Fibroblast of skin of left biceps (primary cell): ENCODE measurements at places on chromosomes 7 and 10.

GRCh38 chr7:50745835-50746234, 36.9 kb downstream of the GRB10 start:
- DNase-seq, result no peak

DNA sequence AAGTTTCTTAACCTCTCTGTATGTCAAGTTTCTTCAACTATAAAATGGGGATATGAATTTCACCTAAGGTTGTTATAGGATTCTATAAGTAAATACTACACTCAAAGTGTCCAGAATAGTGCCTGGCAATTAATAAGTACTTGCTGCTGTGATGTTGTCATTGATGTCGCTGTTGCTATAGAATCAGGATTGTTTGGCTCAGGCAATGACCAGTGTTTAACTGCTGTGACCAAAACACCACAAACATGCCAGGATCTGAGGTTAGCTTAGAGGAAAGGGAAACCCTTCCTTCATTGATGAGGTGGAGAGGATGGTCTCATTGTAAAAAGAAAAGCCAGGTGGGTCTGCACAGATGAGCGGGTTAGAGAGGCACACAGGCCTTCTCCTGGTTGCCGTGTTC, 223.1 kb upstream of the INHBA start:
- no peak for DNase-seq

- peak; percentile 20 for DNase-seq
Measured at GRCh38 chr10:282294-283139, 147.3 kb downstream of the ZMYND11 start.

DNA sequence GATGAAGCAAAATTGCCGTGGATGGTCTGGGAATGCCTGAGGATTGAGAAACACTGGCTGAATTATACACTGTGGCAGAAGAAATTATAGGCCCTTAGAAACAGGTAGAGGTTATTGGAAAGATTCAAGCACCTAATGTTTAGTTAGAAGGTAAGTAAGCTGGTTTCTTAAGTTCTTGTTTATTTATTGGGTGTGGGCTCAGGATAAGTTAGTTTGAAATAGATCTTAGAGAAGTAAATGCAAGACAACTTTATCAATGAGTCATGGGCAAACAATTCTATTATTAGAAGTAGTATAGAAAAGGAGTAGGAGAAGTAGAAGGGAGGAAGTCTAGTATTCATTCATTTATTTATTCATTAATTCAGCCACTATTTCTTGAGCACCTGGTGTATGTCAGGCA, 96.5 kb downstream of the KAT6B start:
- no peak for DNase-seq

DNA sequence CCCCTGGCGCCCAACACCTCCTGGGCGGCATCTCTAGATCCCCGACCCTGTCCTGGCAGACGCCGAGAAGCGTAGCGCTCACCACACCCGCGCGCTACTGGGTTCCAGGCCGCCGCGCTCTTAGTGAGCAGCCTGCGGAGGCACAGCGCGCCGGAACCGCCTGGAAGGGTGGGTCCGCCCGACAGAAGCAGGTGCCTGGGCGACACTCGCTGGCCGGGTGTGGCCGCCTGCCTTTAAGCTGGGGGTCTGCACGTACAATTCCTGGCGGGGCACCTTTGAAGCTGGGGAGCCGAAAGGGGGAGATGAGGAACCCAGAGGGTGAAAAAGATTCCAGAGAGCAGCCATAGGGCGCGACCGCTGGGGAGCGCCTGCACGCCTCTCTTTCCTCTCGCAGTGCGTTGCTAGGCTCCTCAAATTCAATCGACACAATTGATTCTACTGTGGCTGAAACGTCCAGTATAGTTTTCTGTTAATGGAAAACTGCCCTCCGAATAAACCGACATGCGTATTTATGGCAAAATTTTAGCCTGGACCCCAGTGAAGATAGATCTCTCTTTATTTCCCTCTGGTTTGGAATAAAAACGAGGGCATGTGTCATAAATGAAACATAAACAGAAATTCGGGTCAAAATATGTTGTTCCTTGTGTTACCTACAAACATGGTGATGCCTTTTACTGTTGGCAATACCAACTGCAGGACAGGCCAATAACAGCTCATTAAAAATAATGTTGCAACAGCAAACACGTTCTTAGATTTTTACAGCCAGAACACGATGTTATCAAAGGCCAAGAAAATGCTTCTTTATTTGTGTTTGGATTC, 4.6 kb downstream of the HMX3 start:
- DNase-seq, result no peak

DNA sequence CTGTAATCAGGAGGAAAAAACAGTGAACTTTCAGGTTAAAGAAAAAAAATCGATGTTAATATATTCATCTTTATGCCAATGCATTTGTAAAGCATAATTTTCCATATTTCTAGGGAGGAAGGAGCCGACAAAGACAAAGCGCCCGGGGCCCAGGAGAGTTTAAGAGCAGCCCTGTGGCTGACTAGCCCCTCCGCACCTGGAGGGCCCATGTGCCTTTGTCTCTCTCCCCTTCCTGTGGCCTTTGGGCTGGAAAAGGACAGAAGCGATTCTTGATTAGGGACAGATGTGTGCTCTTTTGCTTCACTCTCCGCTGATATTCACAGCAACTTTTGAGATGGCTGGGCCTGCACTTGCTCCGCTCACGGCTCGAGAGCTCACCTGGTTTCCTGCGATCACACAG, 23.1 kb downstream of the DDC start:
- DNase-seq, result no peak

DNA sequence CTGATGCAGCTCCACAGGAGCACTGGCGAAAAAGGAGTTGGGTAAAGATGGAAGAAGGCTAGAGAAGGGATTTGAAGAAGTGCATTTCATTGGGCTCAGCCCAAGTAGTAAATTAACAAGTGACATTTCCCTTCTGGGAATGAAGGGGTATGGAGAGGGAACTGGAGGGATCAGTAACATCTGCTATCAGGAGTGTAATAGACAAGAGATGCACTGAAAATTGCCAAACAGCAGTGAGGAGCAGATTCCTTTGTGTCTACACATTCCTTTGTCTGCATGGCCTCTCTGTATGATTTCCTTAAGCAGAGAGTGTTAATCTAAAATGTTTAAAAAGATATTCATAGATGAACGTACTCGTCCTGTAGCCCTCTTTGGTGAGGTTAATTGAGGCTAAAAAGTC, 148.2 kb upstream of the FERD3L start:
- DNase-seq, result peak; percentile 30

GRCh38 chr7:55439627-55440026, 74.5 kb downstream of the LANCL2 start:
- no peak for DNase-seq

GRCh38 chr10:13917791-13918190, 331.0 kb downstream of the PRPF18 start:
- DNase-seq, result no peak

DNA sequence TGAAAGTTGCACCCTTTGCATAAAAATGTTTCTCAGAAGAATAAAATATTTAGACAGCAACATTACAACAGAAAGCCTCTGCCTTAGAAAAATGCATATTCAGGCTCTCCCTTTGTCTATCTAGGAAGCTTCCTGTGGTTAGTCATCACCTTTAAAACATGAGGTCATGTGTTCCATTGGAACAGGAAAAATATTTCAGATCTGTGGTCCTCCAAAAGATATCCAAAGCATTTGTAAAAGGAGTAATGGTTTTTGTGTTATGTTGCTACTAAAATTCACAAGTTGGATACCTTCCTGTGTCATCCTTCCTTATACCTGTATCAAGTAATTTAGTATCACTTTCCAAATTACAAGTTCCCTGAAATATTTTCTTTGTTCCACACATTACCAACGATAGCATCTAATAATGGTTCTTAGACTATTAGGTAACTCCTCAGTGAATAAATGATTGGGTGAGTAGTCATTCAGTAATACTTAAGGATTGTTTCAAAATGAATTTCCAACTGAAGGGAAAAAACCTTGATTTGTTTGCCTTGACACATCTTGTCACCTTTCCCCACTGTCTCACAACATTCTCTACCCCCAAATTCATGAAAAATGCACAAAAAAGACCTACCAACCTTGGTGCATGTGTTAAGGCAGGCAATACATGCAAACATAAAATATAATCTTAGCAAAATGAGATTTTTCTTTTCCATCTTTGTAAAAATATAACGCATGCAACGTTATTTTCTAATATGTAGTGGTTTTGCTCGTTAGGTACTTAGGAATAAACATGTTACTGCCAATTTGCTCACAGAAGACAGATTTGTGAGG, 19.7 kb upstream of the RHOBTB1 start:
- no peak for DNase-seq

- no peak for DNase-seq
Measured at GRCh38 chr7:20721086-20721810, 65.4 kb downstream of the SP8 start.

DNA sequence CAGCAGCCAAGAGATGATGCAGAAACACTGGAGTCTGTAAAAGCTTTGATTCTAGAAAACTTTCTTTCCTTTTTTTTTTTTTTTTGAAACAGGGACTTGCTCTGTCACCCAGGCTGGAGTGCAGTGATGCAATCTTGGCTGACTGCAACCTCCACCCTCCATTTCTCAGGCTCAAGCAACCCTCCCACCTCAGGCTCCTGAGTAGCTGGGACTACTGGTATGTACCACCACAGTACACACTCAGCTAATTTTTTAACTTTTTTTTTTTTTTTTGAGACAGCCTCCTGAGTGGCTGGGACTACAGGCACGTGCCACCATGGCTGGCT, 17.0 kb upstream of the BAG3 start:
- DNase-seq, result no peak

- no peak for DNase-seq
Measured at GRCh38 chr10:35909121-35909720, 267.1 kb upstream of the FZD8 start.

GRCh38 chr7:112202816-112203215, 3.4 kb downstream of the DOCK4 start:
- DNase-seq, result no peak

DNA sequence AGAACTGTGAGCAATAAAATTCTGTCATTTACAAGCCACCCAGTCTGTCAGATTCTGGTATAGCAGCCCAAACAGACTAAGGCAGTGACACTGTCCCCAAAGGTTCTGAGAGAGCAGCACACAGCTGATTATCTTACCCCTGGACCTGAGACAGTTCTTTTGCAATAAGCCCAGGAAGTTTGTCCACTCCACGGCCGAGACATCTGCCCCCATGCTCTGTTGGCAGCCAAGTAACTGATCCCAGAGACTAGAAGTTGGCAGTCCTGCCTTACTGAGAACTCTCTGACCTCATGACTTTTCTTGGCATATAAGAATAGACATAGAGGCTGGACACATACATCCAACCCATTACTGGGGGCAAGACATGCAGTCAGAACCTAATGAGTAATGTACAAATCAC, 243.0 kb upstream of the GRB10 start:
- no peak for DNase-seq

- no peak for DNase-seq
Measured at GRCh38 chr10:1179346-1180070, 123.3 kb downstream of the WDR37 start.

DNA sequence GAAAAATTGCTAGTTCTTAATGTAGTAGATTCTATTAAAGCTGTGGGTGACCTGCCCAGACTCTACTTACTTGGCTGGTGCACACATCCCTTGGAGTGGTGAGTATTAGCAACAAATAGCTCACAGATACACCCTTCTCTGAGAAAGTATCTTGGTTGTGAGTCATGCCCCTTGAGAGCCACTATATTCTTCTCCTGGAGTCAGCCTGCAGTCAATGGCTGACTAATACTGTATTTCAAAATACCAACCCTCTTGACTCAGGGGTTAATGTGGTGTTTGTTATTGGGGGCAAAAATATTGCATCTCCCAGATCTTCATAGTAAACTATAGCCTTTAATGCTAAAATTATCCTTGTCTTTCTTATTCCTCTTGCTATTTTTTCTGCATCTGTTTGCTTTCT, 354.9 kb downstream of the BMPER start:
- peak; percentile 88 for DNase-seq

DNA sequence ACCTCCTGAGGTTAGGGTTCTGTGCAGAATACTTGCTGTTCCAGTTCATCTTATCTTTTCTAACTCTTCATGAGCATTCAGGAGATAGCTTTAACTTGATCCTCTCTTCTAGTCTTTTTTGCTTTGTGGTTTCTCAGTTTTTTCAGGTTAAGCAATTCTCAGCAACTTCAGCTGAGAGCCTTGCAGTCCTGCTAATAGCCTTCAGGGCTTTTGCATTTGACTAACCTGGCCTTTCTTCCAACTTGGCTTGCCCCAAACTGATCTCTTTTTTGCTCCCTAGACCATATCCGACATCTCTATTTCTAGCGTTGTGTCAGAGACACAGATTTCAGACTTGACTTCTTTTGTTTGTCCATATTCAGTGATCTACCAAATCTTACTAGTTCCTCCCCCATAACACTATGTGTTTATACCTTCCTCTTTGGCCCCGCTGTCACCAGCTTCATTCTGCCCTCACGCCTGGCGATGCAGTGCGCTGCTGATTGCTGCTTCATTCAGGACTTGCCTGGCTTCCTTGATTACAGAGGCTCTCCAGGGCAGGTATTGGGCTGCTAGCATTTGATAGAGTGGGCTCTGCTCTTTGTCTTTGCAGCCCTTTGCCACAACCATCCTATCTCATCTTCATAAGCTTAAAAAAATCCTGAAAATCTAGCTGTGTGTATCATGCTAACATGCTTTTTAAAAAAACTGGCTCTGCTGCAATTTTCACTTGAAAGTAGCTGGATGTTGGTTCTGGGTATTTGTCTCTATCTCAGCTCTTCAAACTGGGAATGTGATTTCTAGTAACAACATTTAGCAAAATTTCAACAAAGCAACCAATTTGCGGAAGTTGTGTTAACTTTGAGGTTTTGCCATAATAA, 9.6 kb downstream of the CUL1 start:
- no peak for DNase-seq
